ENCODE measurements at places on chromosomes 13 and 19.

DNA sequence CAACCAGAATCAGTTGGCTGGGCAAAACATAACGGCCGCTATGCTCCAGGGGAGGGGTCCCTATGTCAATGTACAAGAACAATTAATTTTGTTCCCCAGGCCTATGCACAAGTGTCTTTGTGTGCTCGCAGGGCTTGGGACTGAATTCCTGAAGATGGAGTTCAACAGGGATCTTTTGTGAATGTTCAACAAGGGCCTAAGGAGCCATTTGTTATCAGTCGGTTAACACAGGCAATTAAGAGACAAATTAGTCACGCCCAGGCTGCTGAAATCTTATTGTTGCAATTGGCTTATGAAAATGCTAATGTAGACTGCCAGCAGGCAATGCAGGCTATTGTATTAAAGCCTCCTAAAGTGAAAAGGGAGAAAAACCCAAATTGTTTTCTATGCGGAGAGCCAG lies 117.5 kb downstream of the ZNF429 start:
- no peak for DNase-seq

DNA sequence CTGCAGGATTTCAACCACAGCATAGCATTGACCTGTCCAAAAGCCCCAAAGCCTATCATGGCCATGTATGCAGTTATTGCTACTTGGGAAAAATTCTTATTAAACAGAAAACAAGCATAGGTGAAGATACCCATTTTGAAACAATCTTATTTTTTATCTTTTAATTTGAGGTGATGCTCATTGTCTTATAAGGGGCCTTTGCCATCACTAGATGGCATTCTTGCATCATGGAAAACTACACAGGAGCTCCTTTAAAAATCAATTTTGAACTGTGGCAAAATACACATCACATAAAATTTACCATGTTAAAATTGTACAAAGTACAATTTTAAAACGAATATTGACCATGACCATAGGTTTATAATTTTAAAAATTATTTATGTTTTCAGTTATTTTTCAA lies 38.9 kb upstream of the ZNF835 start:
- no peak for DNase-seq

GRCh38 chr19:7850945-7851622 lies 21.1 kb downstream of the EVI5L start:
- no peak for DNase-seq

DNA sequence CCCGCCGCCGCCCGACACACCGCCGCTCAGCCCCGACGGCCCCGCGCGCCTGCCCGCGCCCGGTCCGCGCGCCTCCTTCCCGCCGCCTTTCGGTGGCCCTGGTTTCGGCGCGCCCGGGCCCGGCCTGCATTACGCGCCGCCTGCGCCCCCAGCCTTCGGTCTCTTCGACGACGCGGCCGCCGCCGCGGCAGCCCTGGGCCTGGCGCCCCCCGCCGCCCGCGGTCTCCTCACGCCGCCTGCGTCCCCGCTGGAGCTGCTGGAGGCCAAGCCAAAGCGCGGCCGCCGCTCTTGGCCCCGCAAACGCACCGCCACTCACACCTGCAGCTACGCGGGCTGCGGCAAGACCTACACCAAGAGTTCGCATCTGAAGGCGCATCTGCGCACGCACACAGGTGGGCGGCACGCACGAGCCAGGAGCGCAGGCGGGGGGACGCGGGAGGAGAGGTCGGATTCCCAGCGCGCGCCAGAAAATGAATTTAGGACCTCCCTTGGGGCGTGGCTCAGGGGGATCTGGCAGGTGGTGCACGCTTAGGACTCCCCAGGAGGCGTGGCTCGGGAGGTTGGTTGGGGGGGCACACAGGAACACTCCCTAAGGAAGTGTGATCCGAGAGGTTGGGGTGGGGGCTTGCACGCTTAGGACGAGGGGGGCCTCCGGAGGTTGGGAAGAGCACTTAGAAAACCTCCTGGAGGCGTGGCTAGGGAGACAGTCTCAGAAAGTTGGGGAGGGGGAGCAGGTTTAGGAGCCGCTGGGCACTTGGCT lies 1.2 kb downstream of the KLF2 start:
- no peak for DNase-seq

DNA sequence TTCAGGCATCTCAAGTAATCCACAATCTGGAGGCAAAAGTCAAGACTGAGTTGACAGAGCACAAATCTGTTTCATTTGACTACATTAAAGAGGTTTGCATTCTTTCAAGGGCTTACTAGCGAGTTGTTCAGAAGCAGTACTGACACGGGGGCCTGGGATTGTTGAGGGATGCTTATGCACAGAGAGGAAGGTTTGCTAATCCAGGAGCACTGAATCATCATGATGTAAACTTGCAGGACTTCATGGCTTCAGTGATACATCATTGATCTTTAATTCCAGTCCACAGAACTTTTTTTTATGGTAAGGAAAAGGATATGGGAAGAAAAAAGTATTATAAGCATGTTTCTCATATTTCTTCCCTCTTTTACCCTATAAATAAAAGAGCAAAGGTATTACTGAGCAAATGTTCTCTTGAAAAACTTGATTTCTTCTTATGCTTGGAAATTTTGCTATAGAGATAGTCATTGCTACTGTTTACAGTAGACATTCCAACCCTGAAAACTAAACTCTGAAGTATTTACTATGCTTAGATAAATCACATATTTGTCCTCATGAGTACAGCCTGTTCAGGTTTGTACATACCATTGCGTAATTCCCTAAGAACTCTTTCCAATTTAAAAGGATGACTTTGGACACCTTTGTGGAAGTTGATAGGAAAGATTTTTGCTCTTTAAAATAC lies 65.8 kb upstream of the KPNA3 start:
- no peak for DNase-seq

- DNase-seq: no peak
These were observed 43.2 kb downstream of the BBC3 start for GRCh38 chr19:47187797-47188196.

DNA sequence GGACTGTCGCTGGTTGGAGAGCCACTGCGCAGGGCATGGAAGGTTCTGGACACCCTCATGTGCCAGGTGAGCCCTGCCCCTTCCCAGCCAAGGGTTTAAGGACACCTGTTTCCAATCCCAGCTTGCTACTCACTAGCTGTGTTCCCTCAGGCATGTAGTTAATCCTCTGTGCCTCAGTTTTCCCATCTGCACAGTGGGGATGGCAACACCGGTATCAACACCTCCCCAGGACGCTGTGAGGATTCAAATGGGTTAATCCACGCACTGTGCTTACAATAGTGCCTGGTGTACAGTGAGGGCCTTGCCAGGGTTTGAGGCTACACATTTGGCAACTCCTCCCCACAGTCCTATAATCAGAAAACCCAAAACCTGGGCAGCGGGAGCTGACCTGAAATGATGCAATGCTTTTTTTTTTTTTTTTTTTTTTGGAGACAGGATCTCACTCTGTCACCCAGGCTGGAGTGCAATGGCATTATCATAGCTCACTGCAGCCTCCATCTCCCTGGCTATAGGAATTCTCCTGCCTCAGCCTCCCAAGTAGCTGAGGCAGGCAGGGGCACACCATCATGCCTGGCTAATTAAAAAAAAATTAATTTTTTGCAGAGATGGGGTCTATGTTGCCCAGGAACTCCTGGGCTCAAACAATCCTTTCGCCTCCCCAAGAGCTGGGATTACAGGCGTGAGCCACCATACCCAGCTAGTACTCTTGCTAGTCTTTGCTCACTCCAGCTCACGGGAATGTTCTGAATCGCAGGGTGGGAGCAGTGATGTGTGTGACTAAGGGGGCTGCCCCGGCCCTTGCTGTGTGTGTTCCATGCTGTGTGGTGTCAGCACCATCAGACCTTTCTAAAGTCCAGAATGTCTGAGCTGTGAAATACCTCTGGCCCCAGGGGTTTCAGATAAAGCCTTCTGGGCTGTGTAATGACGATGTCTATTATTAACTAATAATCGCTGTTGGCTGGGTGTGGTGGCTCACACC lies 2.3 kb downstream of the ACP4 start:
- DNase-seq: no peak

DNA sequence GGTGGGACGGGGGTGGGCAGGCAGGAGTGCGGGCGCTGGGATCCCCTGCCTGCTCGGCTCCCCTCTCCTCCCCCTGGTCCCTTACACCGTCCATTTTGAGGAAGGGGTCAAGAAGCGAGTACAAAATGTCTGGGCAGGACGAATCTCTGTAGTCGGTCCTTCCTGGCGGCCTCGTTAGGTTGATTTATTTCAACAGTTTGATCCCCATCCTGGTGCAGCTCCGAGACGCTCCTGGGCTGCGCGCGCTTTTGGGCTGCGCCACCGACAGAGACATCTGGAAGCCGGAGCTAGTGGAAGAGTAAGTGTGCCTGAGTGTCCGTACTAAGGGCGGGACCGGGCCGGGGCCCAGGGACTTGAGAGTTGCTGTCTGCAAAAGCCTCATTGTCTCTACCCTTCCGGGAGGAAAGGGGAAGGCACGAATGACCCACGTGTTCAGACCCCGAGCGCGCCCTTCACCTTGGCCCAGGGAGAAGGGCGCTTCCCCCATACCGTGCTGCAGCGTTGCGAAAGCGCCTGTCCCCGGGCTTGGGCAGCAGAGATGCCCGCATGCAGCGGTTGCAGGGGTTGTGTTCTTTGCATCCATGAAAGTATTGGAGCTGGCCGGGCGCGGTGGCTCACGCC lies 1.8 kb downstream of the ZNF114 start:
- peak; percentile 45 for DNase-seq

DNA sequence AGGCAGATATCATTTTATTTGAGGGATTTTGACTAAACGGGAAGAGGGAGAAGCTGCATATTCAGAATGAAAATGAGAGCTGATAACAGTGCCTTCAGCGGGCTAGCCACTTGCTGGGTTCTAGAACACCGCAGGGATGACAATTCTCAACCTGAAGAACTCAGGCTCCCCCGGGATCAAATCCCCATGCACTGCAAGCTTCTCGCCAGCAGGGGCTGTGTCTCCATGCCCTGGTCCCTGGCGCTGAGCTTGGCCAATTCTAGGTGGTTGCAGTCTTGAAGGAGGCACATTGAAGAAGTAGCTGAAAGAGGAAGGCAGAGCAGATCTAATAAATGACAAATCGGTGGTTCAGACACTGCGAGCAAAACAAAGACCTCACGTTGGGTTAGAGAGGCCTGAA lies 128.7 kb downstream of the UQCRFS1 start:
- DNase-seq: no peak

DNA sequence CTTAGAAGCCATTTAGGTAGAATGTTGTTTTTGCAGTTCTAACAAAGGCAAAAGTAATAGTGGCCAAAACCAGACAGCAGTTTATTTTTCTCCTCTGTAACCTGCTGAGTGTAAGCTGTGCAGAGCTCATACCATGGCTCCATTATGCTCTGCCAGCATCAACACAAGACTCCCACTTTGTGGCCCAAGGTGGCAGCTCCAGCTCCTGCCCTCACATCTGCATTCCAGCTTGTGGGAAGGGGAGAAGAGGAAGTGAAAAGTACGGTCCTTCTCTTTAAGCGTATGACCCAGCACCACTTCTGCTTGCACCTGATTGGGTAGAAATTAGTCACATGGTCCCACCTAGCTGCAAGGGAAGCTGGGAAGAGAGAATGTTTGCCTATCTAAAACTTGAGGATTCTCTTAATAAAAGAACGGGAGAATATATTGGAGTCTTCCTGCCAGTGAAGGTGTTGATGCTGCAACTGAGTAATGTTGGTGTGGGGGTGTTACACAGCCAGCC lies 19.2 kb downstream of the ADGRE1 start:
- no peak for DNase-seq

- peak; percentile 36 for DNase-seq
These were observed 34.0 kb downstream of the VAV1 start for GRCh38 chr19:6806488-6806887.

Measured in inflammatory macrophage treated with lipopolysaccharide for 4 hours (primary cell).